ENCODE measurements at places on chromosomes 6 and 20.

DNA sequence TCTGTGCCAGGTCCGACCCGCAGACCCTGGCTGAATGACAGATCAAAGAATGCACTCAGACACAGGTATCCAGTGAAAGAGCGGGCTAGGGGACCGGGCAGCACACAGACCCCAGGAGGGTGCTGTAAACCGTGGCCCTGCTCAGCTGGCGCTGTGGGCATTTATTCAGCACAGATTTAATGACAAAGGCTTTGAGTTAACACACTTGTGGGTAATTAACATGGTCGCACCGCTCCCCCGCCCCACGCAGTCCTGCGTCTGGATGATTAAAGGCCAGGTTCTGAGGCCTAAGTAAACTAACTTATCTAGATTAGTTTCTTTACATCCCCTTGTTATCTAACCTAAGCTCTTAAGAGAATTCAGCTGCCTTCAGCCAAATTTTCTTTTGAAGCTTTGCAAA, 3.5 kb downstream of the MAK start:
- DNase-seq: no peak

DNA sequence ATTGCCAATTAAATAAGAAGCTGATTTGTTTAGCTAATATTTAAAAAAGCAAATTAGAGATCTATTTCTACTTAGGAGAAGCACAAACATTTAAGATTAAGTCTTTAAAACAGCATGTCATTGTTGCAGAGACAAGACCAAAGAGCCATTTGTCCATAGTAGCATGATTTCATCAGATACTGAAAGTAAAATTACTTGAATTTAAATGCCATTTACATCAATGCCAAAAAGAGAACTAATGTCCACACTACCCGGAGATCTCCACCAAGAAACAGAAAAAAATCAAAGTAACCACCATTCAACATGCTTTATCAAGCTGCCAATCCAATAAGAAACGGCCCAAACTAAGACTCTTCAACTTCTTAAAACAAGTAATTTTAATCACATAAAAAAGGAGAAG, 15.7 kb downstream of the AURKA start:
- no peak for DNase-seq

GRCh38 chr6:100693249-100693927, 187.7 kb downstream of the ASCC3 start:
- DNase-seq: no peak

- no peak for DNase-seq
These were observed 111.0 kb downstream of the NOL4L start for GRCh38 chr20:32474009-32474716.

DNA sequence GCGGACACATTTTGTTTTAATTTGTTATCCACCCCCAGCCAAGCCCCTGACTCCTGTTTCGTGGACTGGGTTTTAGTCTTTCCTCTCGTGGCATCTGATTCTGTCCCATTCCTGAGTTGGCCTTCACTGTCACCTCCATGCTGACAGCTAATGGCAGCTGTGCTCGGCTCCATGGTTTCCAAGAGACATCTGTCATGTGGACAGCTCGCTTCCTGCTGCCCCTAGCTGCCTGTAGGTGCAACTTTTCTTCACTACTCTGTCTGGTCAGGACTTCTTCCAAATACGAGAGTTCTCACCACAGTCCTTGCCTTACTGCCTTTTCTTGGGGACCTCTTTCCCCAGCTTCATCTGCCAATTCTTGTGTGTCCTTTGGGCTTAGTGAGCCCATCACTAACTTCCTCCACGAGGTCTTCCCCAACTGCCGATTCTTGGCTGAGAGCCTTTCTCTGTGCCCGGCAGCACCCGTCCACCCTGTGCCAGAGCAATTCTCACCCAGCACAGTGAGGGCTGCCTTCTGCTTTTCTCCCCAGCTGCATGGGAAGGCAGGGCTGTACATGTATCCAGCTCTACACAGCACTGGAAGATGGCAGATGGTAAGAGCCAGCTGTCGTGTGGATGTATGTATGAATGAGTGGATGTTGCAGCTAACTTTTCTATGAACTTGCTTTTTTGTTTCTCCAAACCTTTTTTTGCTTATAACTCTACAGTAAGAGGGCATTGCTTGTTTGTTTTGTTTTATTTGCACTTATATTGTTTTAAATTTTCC, 140.4 kb downstream of the F13A1 start:
- DNase-seq: no peak

DNA sequence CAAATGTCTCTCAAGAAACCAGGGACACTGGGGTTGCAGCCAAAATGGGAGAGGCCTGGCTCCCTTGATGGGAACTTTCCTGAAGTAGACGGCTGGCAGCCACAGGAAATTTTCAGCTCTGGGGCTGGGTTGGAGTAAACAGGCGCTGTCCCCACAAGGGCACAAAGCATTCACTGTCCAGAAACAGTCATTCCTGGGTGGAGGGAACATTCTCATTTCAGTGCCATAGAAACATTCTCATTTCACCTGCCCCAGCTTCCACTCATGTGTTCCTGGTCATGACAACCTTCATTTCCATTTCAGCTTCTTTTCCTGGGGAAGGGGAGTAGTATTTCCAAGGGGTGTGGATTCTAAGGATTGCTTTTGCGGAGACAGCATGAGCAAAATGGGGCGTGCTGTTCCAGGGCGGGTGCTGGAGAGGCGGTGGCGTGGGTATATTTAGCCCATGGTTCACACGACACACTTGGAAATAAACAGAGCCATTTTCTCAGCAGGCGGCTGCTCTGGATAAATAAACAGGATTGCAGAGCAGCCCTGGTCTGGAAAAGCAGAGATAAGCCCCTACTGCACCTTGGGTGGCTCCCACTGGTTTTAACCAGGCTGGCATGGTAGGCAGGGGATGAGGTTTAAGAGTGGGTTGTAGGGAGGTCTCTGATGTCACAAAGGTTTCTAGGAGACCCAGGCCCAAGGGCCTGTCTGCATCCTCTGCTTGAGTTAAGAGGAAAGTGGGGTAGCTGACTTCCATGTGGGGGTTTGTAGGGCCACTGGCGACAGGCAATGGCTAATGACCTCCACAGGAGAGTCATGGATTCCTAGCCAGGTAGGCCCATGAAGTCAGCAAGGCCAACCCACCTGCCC, 32.9 kb downstream of the COX4I2 start:
- no peak for DNase-seq

- no peak for DNase-seq
These were observed 243.5 kb downstream of the SMOC2 start for GRCh38 chr6:168684471-168684870.

- no peak for DNase-seq
These were observed 104.9 kb upstream of the SYNDIG1 start for GRCh38 chr20:24364482-24364881.

- DNase-seq: no peak
These were observed 383.7 kb upstream of the CDH4 start for GRCh38 chr20:60868316-60868891.

DNA sequence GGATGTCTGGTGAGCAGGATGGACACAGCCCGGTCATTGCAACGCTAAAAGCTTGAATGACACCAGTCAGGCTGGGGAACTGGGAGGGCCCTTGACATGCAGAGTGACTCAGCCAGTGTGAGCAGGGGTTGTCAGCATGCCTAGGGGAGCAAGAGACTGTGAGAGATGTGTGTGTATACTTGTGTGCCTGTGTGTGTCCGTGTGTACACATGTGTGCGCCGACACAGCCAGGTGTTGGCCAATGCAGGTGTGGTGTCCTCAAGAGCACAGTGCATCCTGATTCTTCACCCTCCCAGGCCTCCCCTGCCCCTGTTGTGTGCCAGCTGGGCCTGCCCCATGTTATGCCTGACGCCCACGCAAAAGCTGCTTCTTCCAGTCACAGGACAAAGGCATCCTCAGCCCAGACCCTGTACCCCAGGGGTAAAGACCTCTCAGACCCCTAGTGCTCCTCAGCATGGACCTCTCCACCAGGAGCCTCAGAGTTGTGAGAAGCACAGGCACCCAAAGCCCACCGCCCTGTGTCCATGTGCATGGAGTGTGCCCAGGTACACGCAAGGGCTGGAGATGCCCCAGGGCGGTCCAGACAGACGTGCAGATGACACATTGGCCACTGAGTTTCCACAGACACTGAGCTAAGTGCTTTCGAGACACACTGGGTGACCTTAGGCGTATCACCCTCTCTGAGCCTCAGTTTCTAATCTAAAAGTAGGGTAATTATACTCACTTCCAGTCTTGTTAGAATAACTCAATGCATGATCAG, 16.6 kb downstream of the NRSN2 start:
- no peak for DNase-seq

GRCh38 chr20:47642118-47642517, 140.4 kb downstream of the NCOA3 start:
- no peak for DNase-seq

- no peak for DNase-seq
These were observed 3.6 kb downstream of the TBCC start for GRCh38 chr6:42742116-42742894.

GRCh38 chr6:145017516-145017915, 717.8 kb downstream of the EPM2A start:
- DNase-seq: no peak

DNA sequence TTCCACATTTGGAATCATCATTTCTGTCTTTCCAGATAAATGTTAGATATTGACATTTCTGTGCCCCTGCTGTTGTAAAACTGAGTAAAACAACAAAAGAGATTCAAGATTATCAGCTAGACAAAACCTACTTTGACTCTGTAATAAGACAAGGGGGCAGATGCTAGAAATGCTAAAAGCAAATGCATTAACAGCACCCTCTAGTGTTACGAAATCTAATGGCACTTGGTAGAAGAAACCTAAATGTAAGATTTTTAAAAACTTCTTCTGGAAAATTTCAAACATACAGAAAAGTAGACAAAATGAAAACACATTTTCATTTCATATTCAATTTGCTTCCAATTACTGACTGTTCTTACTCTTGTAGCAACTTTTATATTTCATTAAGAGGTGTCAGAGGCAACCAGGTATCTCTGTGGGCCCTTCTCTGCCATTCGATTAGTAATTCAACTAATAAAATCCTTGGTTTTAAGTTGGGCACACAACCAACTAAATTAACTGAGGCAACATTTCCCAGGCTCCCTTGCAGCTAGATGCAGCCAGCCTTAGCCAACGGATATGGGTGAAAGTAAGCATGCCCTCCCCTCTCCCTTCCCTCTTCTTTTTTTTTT, 45.0 kb downstream of the SLC23A2 start:
- DNase-seq: no peak

DNA sequence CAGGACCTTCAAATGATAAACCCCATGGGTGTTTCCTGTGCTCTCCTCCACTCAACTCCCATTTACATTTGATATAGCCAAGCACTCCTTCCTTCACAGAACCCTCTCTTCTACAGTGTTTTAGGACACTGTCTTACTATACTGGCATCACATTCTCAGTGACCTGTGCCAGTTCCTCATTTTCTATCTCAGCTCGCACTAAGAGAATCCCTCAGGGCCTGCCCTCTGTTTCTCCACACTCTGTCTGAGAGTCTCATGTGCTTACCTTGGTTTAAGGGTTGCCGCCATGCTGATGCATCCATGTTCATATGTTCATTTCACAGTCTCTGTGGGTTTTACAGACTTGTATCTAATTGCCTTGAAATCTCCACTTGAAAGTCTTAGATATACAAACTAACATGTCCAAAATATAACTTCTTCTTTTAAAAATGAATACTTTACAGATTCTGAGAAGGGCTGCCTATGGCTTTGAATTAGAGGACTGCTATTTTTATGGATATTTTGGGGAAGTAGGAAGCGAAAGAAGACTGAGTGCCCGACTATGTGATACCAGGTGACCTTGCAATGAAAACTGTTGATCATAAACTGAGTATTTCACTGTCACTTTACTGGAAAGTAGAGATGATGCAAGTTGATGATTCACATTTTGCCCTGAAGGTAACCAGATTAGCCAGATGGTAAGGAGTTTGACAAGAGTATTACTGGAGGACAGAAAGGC, 153.1 kb upstream of the SIM1 start:
- DNase-seq: no peak

DNA sequence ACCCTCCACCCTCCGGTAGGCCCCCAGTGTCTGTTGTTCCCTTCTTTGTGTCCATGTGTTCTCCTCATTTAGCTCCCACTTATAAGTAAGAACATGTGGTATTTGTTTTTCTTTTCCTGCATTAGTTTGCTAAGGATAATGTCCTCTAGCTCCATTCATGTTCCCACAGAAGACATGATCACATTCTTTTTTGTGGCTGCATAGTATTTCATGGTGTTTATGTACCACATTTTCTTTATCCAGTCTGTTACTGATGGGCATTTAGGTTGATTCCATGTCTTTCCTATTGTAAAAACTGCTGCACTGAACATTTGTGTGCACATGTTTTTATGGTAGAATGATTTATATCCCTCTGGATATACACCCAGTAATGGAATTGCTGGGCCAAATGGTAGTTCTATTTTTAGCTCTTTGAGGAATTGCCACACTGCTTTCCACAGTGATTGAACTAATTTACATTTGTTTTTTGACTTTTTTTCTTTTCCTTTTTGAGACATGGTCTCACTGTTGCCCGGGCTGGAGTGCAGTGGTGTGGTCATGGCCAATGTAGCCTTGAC, 4.5 kb downstream of the KPNA5 start:
- DNase-seq: no peak

GRCh38 chr6:81755551-81755950, 3.1 kb upstream of the TENT5A start:
- no peak for DNase-seq

DNA sequence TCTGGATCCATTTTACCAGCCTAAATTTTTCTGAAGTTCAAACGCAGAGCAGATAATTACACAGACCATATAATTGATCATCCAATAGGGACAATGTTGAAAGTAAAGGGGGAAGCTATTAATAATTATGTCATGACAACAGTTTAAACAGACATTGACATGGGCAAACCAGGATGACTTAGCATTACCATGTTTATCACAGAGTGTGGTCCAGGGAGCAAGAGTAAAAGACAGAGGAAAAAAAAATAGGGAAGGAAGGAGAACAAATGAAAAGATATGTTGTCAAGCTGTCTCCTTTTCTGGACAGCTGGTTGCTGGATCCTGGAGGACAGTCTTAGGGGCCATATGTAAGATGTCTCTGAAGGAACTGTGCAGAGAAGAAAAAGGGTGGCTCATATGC, 69.4 kb upstream of the FBXL4 start:
- DNase-seq: no peak

GRCh38 chr20:53149890-53150205, 177.7 kb downstream of the TSHZ2 start:
- no peak for DNase-seq

DNA sequence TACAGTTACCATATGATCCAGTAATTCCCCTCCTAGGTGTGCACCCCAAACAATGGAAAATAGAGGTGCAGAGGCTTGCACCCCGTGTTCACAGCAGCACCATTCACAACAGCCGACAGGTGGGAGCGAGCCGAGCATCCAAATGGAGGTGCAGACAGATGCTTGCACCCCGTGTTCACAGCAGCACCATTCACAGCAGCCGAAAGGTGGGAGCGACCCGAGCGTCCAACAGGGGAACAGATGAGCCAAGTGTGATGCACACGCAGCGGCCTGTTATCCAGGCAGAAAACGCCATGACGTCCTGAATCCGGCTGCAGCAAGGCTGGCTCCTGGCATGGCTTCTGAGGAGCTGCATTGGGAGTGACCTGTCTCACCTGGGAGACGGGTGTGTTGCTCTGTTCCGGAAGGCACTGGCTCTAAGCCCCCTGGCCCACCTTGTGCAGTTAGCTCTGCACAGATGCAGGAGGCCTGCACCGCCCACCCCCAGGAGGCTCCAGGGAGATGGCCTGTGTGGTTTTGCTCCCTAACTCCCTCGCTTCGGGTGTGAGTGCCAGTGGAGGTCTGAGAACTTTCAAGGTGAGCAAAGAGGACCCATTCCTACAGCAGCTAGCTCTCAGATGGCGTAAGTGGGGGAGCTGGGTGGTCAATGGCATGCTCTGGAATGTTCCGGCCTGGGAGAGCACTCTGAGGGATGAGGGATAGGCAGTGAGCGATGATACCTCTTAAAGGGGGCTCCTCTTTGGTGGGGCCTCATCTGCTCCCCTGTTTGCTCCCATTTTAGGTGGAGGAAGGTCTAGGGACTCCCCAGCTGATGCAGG, 47.8 kb upstream of the FRMD1 start:
- DNase-seq: no peak

Measured in stimulated activated CD8-positive, alpha-beta memory T cell treated with anti-CD3 and anti-CD28 coated beads, Interleukin-4, amount 100 ng/mL, for 1 hour (primary cell).